Ecto neural progenitor cell (in vitro differentiated cells): ENCODE measurements at places on chromosomes 7 and 10.

DNA sequence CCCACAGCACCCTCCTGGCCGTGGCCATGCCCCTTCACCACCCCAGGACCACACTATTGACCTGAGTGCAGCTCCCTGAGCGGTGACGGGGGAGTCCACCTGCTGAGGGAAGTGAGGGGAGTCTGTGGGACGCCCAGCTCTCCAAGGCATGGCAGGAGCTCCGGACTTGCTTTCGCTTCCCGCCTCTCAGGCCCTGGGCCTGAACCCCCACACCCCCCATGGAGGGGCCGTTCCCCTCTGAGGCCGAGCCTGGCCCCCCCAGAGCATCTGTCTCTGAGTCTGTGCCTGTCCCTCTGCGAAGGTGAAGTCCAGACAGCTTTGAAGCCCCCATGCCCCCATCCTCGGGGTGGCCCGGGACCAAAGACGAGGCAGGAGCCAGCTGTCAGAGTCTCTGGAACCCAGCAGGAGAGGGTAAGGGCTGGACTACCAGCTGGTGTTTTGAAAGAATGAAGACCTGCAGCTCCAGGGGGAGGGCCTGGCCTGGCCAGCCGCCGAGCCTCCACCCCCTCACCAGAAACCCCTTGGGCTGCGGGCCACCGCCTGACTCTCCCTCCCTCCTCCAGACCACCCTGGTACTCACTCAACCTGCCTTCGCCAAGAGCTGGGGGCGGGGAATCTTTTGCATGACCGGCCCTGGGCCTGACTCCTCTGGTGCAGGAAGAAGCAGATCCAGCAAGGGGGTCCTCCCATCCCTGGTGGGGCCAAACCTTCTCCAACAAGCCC is 114.0 kb downstream of the PDGFA start:
- peak; percentile 79 for DNase-seq

DNA sequence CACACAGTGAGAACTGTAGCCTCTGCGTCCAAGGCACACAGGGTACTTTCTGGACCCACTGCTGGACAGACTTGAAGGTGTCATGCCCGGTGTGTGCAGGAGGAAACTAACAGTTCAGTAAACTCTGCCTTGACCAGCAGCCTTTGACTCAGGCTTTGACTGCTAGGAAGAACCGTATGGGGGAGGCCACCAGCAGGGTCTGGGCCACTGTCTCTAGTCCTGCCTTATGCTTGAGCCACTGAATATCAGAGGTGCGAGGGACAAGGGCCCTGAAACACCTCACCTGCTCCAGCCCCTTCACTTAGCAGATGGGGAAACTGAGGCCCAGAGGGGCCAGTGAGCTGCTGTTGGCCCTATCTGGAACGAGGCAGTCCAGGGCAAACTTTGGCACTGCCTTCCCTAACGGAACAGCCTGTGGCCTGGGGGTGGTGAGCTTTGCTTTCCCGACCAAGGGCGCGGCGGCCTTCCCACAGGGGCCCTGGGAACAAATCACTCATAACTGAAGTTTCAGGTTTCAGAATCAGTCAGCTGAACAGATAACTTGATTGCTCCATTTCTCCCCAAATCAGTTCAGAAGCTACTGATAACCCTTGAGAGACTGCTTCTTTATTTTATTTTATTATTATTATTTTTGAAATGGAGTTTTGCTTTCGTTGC is 130.0 kb downstream of the FAM53B start:
- DNase-seq: no peak

- no peak for DNase-seq
Observed at GRCh38 chr7:146764458-146764857, 647.9 kb downstream of the CNTNAP2 start.

GRCh38 chr7:151087245-151088018 is 1.2 kb downstream of the AGAP3 start:
- peak; percentile 74 for DNase-seq

DNA sequence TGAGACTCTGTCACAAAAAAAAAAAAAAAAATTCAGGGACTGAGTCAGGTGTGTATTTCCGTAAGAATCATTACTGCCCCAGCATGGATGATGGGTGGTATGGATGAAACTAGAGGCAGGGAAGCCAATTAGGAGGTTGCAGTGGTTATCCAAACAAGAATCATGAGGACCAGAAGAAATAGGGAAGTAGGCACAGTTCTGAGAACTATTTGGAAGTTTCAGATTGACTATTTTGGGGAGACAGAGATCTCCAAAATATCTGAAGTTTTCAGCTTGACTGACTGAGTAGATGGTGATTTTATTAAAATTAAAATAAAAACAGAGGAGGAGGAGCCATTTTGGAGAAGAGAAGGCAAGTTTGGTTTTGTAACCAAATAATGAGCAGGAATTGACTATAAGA is 119.4 kb upstream of the NRBF2 start:
- DNase-seq: no peak

DNA sequence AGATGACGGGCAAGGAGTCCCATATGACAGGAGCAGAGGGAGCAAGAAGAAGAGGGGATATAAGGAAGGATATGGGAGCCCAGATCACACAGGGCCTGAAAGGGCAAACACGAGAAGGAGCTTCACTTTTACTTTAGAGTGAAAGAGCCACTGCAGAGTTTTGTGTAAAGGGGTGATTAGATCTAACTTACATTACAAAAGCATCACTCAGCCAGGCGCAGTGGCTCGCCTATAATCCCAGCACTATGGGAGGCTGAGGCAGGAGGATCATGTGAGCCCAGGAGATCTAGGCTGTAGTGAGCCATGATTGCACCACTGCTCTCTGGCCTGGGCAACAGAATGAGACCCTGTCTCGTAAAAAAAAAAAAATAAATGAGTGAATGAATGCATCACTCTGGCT is 91.1 kb downstream of the MPP7 start:
- DNase-seq: no peak

DNA sequence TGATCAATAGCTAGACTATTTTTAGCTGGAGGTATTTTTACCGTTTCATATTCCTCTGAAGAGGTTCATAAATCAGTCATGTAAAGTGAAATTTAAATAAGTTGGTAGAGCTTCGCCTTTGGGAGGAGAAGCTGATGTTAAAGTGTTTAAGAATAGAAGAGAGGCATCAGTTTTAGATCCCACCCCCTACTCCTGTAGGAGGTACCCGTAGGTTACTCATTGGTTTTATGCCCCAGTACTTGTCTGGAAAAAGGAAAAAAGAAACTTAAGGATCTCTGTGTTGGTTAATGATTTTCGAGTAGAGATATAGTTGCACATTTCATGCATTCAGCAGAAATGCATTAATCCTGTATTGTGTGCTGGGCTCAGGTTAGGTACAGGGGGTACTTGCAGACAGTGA is 8.7 kb downstream of the ZNF365 start:
- no peak for DNase-seq

DNA sequence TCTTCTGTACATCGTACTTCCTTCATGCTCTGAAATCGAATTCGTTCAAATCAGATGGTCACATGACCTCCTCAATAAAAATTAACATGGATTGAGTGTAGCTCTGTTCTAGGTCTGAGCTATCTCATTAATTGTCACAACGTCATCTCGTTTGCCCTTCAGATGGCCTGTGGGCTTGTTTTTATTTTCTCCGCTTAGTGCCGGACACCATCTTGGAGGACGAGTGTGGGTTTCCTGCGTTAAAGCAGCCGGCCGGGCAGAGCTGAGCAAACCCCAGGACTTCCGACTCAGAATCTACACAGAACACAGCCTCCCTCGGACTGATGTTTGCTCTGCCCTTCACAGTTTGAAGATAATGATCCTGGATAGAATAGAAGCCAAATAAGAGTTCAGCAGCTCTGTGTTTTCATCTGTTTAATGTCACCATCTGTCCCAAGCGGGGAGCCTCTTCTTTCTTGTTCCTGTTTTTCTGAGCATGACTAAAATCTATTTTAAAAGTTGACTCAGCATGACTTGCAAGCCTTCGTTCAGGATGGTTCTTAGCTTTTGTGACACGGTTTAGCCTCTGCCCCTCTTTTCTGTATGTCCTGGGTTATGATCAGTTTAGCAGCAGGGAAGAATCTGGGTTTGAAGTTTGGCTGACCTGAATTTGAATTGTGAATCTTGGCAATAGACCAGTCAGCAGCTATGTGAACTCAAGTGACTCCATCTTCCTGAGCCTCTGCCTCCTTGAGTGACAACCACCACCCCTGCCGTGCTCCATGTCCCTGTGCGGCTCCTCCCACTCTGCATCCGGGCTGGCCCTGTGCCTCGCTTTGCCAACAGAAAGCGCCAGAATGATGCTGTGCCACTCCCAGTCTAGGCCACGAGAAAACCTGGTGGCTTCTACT is 30.6 kb upstream of the GALNTL5 start:
- no peak for DNase-seq

GRCh38 chr10:132229834-132230556 is 43.2 kb downstream of the DPYSL4 start:
- DNase-seq: no peak

- DNase-seq: no peak
Observed at GRCh38 chr7:107684947-107685463, 24.4 kb downstream of the SLC26A4 start.

GRCh38 chr10:17599089-17599488 is 18.1 kb downstream of the HACD1 start:
- no peak for DNase-seq

- peak; percentile 55 for DNase-seq
Observed at GRCh38 chr10:48444861-48445841, 138.7 kb downstream of the MAPK8 start.

DNA sequence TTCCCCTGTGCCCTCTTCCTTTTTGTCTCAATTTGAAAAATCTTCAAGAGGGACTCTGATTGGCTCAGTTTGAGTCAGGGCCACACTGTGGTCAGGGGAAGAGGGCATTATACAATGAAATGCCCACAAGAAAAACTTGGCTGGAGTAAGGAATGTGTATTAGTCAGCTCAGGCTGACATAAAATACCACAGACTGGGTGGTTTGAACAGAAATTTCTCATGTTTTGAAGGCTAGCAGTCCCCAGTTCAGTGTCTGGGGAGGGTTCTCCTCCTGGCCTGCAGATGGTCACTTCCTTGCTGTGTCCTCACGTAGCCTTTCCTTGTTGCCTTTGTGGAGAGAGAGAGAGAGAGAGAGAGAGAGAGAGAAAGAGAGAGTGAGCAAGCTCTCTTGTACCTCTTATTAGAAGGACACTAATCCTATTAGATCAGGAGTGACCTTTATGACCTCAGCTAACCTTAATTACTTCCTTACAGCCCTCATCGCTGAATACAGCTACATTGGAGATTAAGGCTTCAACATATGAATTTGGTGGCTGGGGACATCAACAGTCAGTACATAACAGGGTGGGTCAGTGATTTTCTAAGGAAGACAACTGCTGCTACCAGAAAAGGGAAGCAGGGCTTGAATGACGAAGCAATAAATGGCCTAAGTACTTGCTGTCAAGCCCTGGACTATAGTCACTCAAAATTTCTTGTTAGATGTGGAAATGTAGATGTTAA is 25.8 kb upstream of the FAM13C start:
- peak; percentile 46 for DNase-seq

GRCh38 chr7:106952658-106953231 is 87.7 kb downstream of the PIK3CG start:
- DNase-seq: no peak

GRCh38 chr10:33125522-33126517 is 167.8 kb upstream of the ITGB1 start:
- no peak for DNase-seq

- no peak for DNase-seq
Observed at GRCh38 chr10:123772645-123773508, 106.7 kb downstream of the GPR26 start.

DNA sequence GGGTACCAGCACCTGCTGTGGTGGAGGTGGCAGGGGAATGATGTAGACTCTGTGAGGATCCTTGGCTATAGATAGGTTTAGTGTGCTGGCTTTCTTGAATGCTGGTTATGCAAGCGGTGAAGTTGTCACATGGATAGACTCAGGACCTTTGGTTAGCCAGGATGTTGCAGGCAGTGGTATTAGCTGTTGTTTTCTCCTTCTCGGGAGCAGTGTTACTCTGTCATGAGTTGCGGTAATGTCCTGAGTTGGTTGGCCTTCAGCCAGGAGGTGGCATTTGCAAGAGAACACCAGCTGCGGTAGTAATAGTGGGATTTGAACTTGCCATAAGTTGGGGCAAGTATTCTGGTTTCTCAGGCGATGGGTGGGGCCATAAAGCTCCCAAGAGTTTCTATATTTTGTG is 10.8 kb downstream of the AGK start:
- DNase-seq: no peak

DNA sequence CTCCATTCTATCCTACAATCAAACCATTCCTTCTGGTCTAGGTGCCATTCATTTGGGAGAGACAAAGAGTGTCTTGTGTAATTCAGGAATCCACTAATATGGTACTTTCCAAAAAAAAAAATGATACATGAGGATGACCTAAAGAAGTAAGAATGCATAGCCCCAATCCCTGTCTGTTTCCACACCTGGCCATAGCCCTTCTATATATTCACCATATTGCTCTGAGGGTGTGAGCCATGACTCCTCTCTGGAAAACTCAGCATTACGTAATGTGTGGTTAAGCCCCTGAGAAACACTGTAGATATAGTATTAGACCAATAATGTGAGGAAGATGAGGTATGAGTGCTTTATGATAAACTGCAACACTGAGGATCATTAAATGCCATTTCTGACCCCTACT is 592.7 kb downstream of the INHBA start:
- no peak for DNase-seq

GRCh38 chr10:22658745-22659410 is 55.5 kb downstream of the PIP4K2A start:
- no peak for DNase-seq

DNA sequence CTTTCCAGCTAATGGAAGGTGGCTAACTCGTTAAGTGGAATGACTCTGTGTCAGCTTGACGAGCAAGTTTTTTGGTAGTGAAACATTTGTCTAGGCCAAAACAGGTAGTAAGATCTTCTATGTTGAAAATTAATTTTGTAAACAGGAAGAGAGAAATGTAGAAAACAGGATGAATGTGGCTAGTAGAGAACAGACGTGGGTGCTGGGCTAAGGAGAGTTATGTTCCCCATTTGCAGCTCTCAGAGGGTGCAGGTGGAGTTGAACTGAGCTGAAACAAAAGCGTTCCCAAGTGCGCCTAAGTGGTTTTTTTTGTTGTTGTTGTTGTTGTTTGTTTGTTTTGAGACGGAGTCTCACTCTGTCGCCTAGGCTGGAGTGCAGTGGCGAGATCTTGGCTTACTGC is 59.5 kb upstream of the SRPK2 start:
- no peak for DNase-seq

DNA sequence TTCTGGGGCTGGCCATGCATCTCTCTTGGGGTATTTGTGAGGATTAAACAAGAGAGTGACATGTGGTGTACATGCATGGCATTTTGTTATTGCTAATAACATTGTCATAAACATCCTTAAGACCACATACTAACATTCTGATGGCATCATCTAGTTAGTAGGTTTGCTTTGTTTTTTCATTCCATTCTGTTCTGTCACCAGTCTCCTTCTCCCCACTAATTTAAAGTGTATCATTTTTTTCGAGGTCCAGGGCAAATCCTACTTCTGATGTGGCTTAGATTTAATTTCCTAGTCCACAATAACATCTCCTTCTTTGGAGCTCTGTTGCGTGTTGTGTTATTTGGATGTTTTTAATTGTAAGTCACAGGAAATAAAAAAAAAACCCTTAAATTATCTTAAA is 248.1 kb downstream of the LRMDA start:
- DNase-seq: no peak
